Stimulated activated CD8-positive, alpha-beta memory T cell treated with anti-CD3 and anti-CD28 coated beads, Interleukin-7, amount 100 ng/mL, for 1 hour (primary cell): ENCODE measurements at places on chromosomes 2 and 18.

- DNase-seq = no peak
Measured at GRCh38 chr2:134337631-134338030, 83.8 kb downstream of the MGAT5 start.

DNA sequence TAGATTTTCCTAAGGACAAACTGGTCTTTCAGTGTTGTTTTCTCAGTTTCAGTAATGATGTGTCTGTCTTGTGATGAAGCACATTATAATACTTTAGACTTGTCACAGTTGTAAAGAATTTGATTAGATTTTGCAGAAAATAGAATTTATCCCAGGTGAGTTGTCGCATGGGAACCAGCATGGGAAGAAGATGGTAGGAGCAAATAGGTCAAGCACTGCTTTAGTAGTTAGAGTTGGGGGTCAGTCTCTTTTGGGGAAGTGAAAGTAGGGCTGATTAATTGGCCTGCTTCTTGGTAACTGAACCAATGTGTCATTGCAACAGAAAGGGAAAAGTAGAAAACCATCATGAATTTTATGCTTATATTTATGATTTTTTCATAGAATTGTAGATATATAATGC is 153.2 kb upstream of the MYO3B start:
- DNase-seq = no peak

GRCh38 chr2:83394134-83394904 is 1064.8 kb downstream of the SUCLG1 start:
- no peak for DNase-seq

DNA sequence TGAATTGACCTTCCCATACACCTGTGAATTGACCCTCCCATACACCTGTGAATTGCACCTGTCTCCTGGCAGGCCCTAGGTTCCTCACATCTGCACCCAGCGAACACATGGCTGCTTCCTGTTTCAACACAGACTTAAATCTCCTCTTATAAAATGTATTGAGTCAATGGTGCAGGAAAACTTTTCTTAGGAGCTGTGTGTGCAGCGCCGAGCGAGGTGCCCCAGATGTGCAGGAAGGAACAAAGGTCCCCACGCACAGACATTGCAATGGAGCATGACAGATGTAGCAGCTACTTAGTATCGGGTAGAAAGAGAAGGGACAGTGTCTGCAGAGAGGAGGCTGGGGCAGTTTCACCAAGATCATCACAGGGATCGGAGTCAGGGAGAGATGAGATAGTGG is 85.5 kb upstream of the PXDN start:
- no peak for DNase-seq
